OCI-LY7 (cell line): ENCODE measurements at places on chromosomes 6 and 20.

- DNase-seq = peak; percentile 64
Observed at GRCh38 chr6:148144917-148145521, 197.6 kb upstream of the SASH1 start.

- DNase-seq = no peak
Observed at GRCh38 chr20:1741309-1742048, 83.9 kb upstream of the SIRPG start.

DNA sequence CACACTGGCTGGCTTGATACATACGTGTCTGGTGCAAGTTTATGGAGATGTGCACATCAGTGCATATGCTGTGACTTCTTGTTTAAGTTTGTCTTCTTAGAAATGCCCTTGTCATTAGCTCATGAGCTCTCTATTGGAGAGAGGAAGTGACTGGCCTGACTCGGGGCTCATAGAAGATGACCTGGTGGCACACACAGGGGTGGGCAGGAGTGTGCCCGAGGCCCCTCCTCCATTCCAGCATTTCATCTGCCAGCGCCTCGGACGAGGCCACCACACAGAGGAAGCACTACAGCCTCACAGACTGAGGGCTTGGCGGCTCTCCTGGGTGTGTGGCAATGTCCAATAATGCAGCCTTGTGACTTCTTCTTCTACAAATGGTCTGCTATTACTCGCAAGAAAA lies 109.7 kb downstream of the FAM120B start:
- DNase-seq = no peak

DNA sequence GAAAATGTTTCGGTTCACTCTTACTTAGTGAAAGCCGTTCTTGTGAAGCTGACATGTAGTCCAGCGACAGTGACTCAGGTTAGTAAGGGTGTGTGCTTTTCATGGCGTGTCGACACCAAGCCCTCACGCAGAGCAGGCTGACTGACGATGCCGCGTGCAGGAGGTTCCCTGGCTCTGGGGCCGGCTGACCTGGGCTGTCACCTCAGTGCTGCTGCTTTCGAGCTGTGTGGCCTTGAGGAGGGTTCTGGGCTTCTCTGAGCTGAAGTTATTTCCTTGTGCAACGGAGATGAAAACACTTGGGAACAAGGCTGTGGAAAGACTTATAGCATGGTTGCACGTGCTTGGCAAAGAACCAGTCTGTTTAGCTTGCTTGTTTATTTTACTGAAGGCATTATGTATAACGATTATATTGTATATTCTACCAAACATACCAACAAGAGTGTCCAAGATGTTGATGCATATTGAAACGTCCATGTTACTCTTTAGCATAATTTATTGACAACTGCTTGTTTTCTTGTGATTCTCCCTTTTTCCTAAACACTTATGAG lies 59.2 kb downstream of the PHACTR3 start:
- DNase-seq = no peak

DNA sequence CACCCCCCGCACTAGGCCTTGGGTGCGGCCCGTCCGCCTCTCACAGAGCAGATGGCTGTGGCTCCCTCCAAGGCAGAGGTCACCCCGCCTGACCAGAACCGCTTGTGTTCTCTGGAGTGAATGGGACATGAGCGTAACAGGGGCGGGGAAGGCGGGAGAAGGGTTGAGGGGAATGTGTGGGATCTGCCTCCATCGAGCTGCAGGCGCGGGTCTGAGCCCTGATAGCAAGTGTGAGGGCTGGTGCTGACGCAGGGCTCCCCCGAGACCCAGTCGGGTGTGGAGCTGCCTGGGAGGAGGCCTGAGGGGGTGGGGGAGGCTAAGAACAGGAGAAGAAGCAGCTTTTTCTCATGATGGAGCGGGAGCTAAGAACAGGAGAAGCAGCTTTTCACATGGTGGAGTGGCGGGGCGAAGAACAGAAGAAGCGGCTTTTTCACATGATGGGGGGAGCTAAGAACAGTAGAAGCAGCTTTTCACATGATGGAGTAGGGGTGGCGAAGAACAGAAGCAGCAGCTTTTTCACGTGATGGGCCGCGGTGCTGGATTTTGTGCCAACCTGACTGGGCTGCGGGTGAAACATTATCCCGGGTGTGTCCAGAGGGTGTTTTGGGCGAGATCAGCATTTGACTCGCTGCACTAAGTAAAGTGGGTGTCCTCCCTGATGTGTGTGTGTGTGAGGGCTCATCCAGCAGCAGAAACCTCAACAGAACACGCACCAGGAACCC lies 169.3 kb downstream of the TTLL2 start:
- DNase-seq = no peak

DNA sequence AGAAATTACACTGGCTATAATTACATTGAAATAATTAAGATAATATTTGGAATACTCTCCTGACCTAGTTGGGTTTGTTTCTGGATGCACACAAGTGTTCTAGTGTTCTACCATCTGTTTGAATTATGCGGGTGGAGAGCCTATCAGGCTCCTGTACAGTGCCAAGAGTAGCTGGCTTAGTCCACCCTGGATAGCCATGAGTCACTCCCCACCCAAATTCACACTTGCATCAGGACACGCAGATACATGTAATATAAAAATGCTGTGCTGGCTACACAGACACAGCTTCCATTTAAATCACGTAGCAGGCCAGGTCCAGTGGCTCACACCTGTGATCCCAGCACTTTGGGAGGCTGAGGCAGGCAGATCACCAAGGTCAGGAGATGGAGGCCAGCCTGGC lies 686.2 kb upstream of the SLC35B3 start:
- DNase-seq = no peak

- DNase-seq = no peak
Observed at GRCh38 chr6:10463491-10464481, 48.9 kb upstream of the TFAP2A start.

- no peak for DNase-seq
Observed at GRCh38 chr20:53445932-53446331, 147.7 kb downstream of the ZNF217 start.

DNA sequence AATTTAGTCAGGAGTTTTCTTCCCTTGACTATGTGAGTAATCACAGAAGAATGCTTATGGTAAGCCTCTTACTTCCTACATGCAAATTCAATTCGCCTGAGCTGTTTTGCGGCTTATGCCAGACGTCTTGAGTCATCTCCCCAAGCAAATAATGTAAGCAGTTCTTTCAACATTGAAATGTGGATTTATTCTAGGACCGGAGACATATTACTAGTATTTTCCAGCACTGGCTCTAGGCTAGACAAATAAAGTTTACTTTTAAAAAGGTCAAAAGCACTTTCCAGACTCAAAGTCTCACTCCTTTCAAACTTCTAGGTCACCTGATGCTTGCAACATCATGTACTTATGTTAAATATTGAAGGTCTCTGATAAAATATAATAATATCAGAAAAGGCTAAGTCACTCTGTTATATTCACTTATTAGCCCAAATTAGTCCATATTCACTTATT lies 38.1 kb upstream of the NOX3 start:
- peak; percentile 20 for DNase-seq

DNA sequence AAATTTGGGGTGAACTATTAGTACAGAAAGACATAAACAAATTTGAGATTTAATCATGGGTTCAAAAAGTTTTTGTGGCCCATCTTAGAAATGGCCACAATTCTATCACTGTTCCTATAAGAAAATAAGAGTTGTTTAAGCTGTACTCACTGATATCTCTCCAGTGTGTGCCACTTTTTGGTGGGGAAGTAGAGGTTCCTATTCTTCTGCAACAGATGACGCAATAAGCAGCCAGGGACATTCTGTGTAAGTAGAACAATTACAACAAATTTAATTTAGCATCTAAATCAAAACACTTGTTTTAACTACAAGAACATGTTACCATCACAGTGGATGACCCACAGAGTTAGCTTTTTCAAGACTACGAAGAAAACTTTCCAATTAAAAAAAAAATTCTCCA lies 9.9 kb downstream of the SERAC1 start:
- DNase-seq = no peak

DNA sequence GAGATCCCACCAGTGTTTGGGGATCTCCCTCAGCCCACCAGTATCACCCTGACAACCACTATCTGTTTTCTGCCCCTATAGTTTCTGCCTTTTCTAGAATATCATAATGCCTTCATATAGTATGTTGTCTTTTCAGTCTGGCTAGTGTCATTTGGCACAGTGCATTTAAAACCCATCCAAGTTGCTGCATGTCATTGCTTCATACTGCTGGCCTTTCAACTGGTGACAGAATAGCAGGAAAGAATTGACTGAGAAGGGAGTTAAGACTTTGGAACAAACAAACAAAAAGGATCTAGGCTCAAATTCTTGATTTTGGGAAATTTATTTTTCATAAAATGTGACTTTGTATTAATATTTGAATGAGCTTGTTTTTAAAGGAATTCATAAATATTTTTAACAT lies 4.5 kb downstream of the LMBRD1 start:
- DNase-seq = no peak

GRCh38 chr6:2135401-2135800 lies 110.0 kb downstream of the GMDS start:
- DNase-seq = no peak

DNA sequence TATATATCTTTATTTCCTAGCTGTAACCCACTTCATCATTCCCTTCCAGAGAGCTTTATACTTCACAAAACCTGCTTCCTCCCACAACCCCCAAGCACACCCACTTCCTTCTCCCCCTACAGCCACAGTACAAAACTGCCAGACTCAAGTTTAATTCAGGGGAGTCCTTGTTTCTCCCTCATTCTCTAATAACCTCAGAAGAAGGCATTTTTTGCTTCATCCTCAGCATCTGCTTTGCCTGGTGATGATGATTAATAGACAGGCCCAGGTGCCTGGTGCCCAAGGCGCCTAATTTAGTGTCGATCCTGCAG lies 414.3 kb downstream of the KIF16B start:
- peak; percentile 39 for DNase-seq

GRCh38 chr6:122709922-122710512 lies 69.5 kb upstream of the FABP7 start:
- DNase-seq = no peak

GRCh38 chr6:134314006-134314821 lies 3.7 kb downstream of the SGK1 start:
- DNase-seq = no peak

- DNase-seq = peak; percentile 83
Observed at GRCh38 chr20:62977613-62978560, 25.4 kb downstream of the SLC17A9 start.

- peak; percentile 18 for DNase-seq
Observed at GRCh38 chr6:152783217-152783878, 32.8 kb downstream of the VIP start.

- no peak for DNase-seq
Observed at GRCh38 chr20:11454966-11455799, 462.5 kb upstream of the BTBD3 start.

DNA sequence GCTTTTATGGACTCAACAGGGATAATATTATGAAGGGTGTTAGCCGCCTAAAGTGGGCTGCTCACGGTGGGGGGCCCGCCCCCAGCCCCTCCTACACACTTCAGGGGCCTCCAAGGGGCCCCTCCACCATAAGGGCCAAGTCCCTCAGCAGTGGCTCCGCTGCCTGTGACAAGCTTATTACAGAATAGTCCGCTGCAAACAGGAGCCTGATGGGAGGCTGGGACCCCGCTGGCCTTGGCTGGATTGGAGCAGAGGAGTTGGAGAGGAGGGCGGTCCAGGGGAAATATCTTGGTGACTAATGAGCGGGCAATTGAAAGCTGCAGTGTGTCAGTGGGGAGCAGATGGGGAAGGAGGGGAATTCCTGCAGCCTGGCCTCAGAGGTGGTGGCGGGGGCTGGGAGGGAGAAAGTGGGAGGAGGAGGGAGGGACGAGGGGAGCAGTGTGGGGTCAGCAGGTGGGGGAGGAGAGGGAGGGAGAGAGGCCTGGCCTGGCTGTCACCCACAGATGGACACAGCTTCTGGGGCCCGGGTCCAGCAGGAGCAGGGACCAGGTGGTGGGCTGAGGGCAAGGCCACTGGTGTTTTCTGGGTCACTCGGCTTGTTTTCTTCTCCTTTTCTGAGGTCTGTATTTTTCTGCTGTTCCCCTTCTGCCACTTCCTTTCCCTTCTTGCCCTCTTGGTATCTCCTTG lies 57.6 kb upstream of the FOXP4 start:
- no peak for DNase-seq

GRCh38 chr6:144712541-144712940 lies 427.4 kb downstream of the UTRN start:
- no peak for DNase-seq

DNA sequence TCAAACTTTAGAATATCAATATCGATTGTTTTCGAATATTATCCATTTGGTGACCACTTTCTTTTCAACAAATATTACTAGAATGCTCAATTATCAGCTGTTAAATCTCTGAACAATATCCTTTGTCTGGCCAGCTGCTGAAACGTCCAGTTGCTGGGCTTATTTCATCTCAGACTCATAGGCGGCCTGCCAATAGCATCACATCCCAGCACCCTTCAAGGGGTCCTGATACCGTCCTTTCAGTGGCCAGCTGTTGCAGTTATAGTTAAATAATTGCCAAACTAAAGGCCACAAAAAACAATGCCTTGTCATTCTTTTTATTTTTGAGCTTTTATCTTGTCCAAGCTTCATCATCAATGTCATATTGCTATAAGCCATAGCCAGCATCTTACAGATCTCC lies 1006.8 kb upstream of the MANEA start:
- DNase-seq = no peak

DNA sequence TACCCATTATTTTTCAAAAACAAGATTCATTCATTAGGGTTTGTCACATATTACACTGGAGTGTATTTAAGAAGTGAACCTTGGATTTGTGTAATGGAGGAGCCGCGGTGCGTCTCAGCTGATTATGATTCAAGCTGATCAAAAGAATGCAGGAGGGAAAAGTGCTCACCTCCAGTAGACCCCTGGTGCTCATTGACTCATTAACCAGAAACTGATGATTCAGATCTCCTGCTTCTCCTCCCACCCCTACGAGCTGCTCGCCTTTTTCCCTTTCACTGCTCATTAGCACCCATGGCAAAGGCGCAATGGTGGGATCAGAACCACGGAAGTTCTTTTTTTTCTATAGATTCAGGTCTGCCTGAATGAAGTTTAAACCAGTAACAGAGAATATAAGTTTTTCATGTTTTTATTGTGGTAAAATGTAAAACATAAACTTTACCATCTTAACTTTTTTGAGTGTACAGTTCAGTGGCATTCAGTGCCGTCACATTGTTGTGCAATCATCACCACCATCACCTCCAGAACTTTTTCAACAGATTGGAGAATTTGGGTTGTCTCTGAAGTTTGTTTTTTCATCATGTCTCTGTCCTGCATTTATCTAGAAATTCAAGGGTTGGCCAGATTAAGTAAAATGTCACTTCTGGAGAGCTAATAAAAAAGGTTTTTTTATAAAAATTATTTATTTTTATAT lies 101.6 kb downstream of the LINC00237 start:
- DNase-seq = no peak

DNA sequence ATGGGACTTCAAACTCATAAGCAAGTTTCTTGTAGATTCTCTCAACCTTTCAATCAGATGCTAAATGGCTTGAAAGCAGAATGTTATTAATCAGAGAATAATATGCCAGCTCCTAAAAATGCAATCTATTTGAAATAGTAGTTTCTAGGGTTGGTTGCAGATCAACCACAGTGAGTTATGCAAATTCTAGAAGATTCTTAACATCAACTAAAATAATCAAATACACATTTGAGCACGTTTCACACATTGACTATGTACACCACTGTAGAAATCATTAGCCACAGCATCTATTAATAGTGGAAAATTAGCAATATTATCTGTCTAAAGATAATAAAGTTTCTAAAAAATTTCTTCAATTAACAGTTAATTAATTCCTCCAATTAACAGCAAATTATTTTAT lies 141.9 kb upstream of the GJE1 start:
- no peak for DNase-seq

- DNase-seq = no peak
Observed at GRCh38 chr20:18847226-18847755, 33.7 kb downstream of the SCP2D1 start.

GRCh38 chr6:112752791-112753190 lies 405.7 kb downstream of the RFPL4B start:
- no peak for DNase-seq
